ENCODE measurements at places on chromosomes 3 and 15.

DNA sequence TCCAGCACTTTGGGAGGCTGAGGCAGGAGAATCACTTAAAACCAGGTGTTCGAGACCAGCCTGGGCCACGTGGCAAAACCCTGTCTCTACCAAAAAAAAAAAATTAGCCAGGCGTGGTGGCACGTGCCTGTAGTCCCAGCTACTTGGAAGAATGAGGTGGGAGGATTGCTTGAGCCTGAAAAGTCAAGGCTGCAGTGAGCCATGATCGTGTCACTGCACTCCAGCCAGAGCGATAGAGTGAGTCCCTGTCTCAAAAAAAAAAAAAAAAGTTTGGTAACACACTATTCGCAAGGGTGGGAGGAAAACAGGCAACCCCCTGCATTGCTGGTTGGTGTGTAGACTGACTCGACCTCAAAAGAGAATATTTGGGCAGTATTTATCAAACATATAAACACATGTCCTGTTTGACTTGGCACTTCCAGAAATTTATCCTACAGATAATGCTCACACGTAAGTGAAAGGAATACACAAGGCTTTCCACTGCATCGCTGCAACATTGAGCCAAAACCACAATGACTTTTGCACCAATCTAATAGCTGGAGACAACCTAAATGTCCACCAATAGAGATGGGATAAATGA, 3.1 kb upstream of the ANPEP start:
- no peak for ATAC-seq

DNA sequence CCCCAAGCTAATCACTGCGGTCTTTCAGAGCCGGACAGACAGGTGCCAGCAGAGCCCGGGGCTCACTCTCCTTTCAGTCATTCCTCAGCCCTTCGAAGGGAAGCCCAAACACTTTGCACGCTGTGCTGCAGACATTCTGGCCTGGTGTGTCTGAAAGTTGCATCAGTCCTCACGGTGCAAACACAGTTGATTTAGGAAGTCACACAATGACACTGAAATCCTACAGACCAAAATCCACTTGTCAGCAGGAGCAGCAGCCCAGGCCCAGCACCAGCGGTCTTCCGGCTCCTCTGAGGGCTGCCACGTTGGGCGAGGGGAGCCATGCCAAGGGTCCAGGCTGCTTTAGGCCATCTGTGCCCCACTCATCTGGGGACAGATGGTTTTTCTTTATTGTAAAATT, 61.6 kb downstream of the RGMA start:
- peak; percentile 15 for ATAC-seq

DNA sequence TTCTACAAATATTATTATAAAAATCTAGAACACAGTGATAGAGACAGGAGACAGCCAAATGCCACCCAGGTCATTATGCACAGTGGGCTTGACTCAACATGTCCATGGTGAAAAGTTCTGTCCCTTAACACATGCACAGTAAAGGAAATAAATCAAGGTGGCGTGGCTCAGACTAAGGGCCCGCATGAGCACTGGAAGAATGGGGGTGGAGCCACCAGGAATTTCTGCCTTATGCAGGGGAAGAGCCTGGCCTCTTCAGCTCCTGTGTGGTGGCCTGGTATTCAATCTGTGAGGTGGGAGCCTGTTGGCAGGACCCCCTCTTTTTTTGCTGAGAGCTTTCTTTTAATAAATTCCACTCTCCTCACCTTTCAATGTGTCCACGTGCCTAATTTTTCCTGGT, 17.2 kb upstream of the SPG21 start:
- no peak for ATAC-seq

- ATAC-seq, result no peak
Measured at GRCh38 chr15:37057256-37057655, 43.1 kb downstream of the MEIS2 start.
